ENCODE measurements at places on chromosomes 2 and 18. TPM values are rescaled to one million over a fixed set of nuclear protein-coding genes. Genes with fewer than 3 reads are reported as not detected.

- no peak for DNase-seq
Observed at GRCh38 chr2:145194673-145195072, 674.8 kb upstream of the ZEB2 start.

The MC5R gene
- not detected for polyA plus RNA-seq

The SRD5A2 gene
- polyA plus RNA-seq: not detected

GRCh38 chr2:172774302-172774701 is 38.7 kb downstream of the RAPGEF4 start:
- no peak for DNase-seq

The SLC16A14 gene
- polyA plus RNA-seq: 2.7 TPM

DNA sequence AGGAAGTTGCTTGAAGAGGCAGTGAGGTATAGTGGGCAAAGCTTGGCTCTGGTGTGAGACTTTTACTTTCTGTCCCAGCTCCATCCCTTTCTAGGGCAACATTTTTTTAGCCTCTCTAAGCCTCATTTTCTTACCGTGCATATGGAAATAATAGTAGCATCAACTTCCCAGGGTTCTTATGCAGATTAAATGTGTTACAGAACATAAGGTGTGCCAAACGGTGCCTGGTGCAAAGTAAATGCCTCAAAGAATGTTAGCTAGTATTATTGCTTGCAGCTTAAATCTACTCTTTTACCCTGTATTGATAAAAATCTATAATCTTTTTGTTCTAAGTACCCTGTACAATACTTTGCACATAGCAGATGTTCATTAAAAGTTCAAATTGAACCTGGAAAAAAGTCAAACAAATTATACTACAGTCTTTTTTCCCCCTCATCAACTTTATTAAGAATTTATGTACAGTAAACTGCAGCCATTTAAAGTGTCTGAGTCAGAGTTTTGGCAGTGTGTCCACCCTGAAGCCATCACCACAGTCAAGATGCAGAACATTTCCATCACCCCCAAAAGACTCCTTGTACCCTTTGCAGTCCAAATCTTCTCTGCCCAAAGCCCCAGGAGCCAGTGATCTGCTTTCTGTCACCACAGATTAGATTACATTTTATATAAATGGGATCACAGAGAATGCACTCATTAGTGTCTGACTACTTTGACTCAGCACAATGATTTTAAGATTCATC is 10.6 kb downstream of the MAPRE2 start:
- no peak for DNase-seq

GRCh38 chr2:150339282-150339681 is 148.2 kb downstream of the RND3 start:
- DNase-seq: no peak

GRCh38 chr2:219286436-219287115 is 7.4 kb downstream of the DNAJB2 start:
- DNase-seq: no peak

The SOX11 gene
- polyA plus RNA-seq: 2.8 TPM

DNA sequence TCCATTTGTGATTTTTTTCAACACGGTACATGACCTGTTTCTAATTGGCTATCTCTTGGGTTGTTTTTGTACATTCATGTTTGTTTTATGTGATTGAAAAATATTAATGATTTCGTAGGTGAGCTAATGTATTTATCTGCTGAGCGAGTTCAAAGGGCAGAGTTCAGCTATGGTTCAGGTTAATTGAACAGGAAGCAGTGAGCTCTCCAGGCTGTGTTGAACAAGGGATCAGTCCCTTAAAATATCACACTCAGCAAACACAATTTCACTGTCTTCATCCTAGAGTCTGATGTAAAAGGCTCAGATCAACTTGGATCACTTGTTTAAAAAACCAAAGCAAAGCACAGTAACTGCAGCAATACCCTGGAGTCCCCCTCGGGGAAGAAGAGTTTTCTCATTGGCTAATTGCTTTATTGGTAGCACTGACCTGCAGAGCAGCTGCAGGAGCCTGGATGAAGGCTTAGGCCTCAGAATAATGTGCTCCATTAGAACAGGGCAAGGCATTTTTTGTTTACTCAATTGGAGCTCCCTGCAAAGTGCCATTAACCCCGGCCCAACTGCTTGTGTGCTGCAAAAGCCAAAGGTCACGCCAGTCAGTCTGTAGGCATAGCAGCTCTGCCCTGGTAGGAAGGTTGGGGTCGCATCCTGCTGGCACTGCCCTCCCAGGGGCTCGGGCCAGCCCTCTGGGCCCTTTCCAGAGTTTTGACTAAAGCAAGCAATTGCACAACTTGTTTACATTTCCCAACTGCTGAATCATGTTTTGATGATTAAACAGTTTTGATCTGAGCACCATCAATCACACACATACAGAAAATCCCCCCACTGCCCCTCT is 10.5 kb downstream of the ONECUT2 start:
- no peak for DNase-seq

- DNase-seq: no peak
Observed at GRCh38 chr2:202681688-202682205, 47.0 kb downstream of the FAM117B start.

The SLC23A3 gene
- polyA plus RNA-seq: 0.53 TPM

DNA sequence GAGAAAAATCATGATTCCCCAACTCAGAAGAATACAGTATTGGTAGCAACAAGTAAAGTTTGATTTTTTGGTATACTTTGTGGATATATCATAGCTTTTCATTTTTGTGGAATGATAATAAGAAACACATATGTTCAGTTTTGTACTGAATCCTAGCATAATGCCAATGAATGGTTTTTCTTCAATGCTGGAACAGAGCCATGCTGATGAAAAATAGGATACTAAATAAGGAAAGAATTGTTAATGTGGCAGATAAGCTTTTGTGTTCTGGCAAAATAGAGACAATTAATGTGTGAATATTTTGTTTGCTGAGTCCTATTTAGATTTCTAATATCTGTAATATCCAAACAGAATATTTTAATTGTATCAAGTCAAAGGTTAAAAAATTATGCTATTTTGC is 21.9 kb downstream of the CD28 start:
- DNase-seq: no peak

The PTH2R gene
- not detected for polyA plus RNA-seq

The FBLN7 gene
- polyA plus RNA-seq: 0.22 TPM

- no peak for DNase-seq
Observed at GRCh38 chr18:54183390-54183789, 41.1 kb downstream of the MBD2 start.

The LGALSL gene
- polyA plus RNA-seq: 0.63 TPM

GRCh38 chr2:176280867-176281658 is 11.8 kb downstream of the MTX2 start:
- DNase-seq: no peak

The GRB14 gene
- not detected for polyA plus RNA-seq

DNA sequence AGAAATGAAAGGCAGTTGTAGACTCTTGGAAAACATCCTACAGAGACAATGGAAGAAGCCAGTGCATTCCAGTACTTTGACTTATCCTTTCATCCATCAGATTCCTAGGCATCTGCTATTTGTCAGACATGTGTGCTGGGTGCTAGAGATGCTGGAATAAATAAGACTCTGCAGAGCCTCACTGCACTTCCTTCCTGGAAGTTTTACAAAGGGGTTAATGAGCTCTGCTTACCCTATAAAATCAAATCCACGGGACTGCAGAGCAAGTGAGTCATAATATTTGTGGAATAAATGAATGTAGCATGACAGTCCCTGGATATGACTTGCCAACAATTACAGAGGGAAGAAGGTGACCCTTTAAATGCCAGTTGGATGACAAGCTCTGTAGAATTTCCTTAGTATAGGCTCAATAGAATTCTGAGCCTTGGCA is 52.7 kb upstream of the NPAS2 start:
- DNase-seq: no peak

DNA sequence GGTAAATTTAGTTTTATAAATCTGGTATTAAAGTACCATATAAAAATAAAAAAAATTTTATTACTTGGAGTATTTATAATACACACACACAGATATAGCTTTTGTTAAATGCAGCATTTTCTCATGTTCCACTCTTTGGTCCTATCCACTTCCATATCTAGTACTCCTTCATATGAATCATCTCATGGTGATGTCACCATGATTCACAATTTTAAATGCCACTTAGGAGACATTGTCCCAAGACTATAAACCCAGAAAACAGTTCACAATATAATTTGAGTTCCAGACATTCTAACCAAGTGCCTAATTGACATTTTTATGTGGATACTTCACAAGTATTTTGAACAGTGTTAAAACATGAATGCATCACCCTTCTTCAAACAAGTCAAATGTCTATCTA is 1398.3 kb downstream of the DSC3 start:
- no peak for DNase-seq

- DNase-seq: no peak
Observed at GRCh38 chr2:64025741-64026140, 6.5 kb upstream of the VPS54 start.

DNA sequence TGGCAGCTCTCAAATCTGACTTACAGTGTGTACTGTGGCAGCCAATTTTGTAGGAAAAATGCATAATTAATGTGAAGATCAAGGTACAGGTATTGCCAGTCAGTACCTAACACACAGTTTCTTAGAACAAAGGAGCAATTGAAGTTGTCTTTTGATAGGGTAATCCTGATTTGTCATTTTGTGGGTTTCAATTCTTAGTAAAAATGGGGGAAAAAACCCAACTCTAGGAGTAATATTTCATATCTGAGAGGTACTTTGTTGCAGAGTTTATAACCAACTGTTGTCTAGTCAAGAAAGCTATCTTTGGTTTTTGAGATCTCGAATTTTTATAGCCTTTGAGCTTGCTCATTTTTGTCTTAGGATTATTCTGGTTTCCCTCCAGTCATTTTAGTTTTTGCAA is 16.1 kb downstream of the SPATS2L start:
- DNase-seq: no peak

DNA sequence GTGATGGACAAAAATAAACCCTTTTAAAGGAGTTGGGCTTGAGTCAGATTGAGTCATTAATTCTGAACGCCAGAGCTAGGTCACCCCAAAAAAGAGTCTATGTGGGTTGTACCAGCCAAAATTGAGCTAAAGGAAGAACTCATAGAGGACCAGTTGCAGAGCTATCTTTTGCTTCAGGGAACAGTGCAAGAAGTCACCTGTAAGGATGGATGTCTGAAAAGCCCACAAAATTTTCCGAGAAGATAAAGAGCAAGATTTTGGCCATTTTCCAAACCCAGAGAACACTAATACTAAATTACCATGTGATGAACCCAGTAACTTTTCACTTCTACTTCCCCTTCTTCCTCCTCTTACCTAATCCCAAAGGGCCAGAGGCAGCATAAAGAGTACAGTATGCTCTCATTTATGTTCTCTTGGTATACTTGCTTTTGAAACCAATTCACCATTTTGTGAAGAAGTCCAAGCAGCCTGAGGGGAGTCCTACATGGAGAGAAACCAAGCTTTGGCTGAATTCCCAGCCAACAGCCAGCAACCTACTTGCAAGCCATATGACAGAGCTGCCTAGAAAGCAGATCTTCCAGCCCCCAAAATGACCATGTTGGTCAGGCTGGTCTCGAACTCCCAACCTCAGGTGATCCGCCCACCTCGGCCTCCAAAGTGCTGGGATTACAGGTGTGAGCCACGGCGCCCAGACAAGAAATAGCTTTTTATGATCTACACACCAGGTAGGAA is 551.7 kb downstream of the SATB2 start:
- no peak for DNase-seq

GRCh38 chr2:37656512-37657423 is 14.7 kb downstream of the CDC42EP3 start:
- no peak for DNase-seq

The LPIN1 gene
- 34.6 TPM for polyA plus RNA-seq

The GAD1 gene
- not detected for polyA plus RNA-seq

The MEP1B gene
- polyA plus RNA-seq: not detected

DNA sequence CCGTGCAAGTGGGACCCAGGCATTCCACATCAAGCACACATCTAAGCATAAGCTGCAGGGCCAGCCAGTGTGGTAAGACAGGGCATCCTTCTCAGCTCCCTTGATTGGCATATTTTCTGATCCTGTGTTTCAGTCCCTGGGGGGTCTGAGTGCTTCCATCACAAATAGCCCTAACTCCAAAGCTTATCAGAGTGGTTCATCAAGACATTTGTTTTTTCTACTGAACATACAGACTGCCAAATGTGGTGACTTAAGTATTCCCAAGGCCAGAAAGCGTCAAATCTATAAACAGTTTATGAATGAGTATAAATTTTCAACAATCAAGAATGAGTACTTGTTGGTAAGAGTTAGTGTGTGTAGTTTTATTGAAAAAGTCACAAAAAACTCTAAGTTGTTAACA is 18.8 kb downstream of the SPRED2 start:
- no peak for DNase-seq

DNA sequence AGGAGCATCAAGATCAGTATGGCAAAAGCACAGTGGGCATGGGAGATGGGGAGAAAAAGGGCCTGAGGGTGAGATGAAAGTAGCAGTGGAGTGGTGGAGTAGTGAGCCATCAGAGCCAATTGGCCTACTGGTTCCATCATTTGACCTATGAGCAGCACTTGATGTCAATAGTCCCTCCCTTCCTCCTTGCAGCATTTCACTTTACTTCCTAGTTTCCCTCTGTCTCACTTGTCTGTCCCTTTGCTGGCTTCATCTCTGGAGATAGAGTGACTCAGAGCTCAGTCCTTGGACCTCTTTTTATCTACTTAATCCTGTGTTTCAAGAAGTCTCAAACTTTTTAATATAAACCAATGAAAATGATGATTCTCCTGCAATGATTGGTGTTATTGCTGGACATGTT is 32.1 kb downstream of the FBXO48 start:
- no peak for DNase-seq

All from AG04450 (cell line).